LHCN-M2 (cell line): ENCODE measurements at places on chromosomes 4 and X.

- DNase-seq: no peak
Measured at GRCh38 chr4:111650146-111650545, 495.1 kb upstream of the FAM241A start.

GRCh38 chr4:4311193-4311592, 21.1 kb downstream of the ZBTB49 start:
- DNase-seq: no peak

DNA sequence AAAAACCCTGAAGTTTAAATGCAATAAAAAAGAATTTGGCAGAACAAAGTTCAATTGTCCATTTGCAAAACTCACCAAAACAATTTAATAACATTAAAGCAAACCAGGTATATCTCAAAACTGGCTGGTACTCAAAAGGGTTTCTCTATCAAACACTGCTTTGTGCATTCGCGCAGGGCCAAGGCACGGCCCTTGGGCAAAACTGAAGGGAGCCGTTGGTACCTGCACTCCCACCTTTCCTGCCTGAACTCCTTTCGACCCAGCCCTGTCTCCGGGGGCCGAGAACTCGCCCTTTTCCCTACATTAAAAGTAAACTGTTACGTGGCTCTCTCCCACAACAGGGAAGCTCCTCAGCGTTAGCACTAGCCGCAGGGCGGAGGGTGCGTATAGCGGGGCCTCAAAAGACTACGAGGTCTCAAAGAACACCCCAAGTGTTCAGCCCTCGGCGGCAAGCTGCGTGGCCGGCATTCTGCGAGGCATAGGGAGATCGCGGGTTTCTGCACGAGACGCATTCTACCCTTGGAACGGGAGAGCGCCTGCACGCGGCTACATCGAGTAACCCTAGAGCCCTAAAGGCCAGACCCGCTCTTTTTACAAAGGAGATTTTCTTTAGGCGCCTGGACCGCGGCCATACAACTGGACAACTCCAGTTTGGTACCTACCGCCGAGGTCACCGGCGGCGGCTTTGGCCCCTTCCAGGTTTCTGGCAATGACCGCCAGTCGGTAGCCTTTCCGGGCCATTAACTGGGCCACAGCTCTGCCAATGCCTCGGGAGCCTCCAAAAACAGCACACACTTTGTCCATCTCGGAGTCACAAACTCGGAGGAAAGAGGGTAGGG, 550 bp downstream of the CBR4 start:
- peak; percentile 73 for DNase-seq

GRCh38 chr4:139934057-139934707, 219.8 kb downstream of the MAML3 start:
- peak; percentile 19 for DNase-seq

- no peak for DNase-seq
Measured at GRCh38 chrX:112056886-112057285, 25.7 kb downstream of the TRPC5 start.

- DNase-seq: no peak
Measured at GRCh38 chr4:1616557-1616930, 67.6 kb downstream of the FAM53A start.

DNA sequence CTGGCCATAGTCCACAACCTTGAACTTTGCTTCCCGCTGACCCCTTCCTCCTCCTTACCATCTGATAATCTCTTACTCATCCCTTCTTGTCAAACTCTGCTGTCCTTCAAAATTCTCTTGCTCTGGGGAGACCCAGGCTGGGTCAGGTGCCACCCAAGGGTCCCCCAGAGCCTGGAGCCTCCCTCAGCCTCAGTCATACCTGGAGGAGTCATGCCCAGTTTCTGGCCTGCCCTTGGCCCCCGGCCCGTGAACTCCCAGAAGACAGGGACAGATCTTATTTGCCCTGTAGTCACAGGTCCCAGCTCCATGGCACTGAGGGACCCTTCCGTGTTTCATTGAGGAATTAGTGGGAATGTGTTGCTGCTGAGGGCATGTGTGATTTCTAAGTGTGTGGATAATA, 4.7 kb upstream of the GPR78 start:
- DNase-seq: no peak

- DNase-seq: peak; percentile 38
Measured at GRCh38 chrX:123959281-123960063, 2.0 kb upstream of the STAG2 start.

GRCh38 chrX:78452356-78452755, 124.9 kb upstream of the CYSLTR1 start:
- peak; percentile 48 for DNase-seq

- no peak for DNase-seq
Measured at GRCh38 chr4:114037988-114038387, 58.5 kb upstream of the ARSJ start.

GRCh38 chrX:71910643-71910985, at the start of gene NHSL2:
Gene NHSL2, plus strand, starts transcription at chrX:71910845.
- DNase-seq: no peak

DNA sequence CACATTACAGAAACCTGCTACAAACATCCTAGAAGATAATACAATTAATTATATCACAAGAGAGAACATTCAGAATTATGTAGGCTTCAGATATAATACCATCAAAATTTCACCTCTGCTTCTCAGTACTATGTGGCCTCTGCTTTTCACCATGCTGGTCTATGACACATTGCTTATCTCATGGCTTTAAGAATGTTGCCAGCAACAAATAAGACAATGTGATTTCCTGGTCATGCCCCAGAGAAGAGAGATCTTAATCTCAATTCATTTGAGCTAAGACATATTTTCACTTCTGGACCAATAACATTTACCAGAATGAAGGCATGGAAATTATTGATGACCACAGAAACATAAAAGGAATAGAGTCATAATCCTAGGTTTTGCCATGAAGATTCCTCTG, 1233.4 kb upstream of the ADGRL3 start:
- DNase-seq: no peak

- DNase-seq: peak; percentile 73
Measured at GRCh38 chr4:138405934-138406567, 163.9 kb upstream of the SLC7A11 start.

DNA sequence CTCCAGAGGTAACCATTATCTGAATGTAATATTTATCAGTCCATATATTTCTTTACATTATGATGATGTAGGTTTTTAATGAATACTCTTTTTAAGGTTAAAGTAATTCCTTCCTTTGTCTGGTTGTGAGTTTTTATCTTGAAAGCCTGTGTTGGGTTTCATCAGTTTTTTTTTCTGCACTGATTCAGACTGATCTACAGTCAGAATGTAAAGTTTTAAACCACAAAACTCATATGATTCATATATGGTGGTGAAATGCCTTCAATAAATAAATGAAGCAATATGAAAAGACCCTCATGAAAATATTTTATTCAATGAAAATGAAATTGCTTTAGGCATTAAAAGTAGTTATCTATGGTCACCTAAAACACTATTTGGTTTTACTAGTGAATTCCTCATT, 47.1 kb downstream of the SORBS2 start:
- DNase-seq: no peak

DNA sequence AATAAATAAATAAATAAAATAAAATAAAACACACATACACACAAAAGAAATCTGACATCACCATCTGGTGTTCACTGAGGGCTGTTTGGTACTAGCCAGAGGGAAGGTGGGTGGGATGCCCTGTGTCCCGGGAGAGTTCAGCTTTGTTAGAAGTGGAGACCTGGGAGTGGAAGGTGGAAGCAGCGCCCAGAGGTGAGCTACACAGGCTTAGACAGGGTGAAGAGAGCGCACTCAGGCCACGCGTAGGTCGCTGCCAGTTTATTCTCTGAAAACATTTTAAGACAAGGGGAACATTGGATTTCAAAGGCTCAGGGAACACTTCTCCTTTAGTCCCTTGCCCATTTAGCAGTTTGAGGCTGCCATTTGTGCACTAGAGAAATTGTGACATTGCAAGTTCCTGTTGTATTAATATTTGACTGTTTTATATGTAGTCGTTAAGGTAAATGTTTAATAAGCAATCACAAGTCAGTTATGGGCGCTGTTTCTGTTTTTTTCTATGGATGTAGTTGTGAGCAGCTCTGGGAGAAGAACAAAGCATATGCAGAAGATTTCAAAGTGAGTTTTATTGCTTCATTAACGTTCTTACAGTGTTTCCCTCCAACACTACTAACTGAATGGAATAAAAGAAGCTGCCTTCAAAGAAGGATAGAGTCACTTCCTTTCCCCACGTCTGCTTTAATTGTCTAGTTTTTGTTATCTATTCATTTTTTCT, 405.5 kb upstream of the NR3C2 start:
- no peak for DNase-seq

- DNase-seq: peak; percentile 41
Measured at GRCh38 chr4:15376594-15376993, 51.2 kb upstream of the C1QTNF7 start.

GRCh38 chr4:38223306-38223705, 263.1 kb downstream of the PTTG2 start:
- DNase-seq: no peak

GRCh38 chrX:3529466-3530010, 183.1 kb upstream of the MXRA5 start:
- no peak for DNase-seq

DNA sequence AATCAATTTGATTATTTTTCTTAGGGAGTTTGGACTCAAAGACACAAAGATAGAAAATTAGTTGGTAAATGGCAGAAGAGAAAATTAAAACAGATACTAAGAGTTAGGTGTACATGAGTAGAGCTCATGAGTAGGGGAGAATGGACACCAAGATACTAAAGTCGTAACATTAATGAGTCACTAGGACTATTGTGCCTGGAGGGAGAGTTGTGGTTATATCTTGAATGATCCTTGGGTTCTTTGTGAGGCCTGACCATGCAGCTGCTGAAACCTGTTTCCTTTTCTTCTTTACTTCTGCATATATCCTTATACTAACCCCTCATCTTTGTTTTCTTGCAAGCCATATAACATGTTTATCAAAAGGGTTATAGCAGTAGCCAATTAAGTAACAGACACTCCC, 532.8 kb downstream of the RPA4 start:
- DNase-seq: no peak

DNA sequence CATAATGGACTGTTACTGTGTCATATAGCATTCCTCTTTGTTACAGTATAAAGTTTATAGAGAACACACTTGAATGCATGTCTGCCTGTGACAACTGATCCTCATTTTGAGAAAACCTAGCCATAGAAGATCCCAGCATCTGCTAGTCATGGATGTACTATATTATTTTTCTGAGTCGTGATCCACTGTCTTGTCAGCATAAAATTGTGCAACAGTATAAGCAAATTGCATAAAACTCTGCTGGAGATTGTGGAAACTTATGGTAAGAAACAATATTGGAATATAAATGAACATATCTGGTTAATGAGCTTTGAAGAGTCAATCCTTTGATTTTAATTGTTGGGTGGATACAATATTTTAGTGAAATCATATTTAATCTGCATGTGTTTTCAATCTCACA, 3.6 kb downstream of the NEIL3 start:
- DNase-seq: peak; percentile 46

- no peak for DNase-seq
Measured at GRCh38 chr4:3262208-3263052, 13.5 kb downstream of the MSANTD1 start.

- no peak for DNase-seq
Measured at GRCh38 chr4:60173718-60174117, 1026.4 kb upstream of the ADGRL3 start.

DNA sequence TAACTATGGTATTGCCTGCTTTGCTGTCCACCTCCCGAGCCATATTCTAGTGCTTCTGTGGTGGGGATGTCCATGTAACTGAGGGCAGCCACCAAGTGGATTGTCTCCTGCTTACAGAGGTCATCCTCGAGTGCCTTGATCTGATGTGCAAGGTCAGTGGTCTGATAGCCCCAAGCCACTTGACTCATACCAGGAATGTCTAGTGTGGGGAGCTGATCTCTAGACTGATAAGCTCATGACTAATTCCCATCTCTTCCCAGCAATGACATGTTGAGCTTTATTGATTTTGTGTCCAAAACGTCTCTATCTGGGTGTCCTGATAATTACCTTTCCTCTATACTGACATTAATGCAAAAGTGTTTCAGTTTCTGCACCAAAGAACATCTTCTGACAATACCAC, 168.4 kb upstream of the WDR1 start:
- DNase-seq: no peak

- peak; percentile 37 for DNase-seq
Measured at GRCh38 chrX:8848911-8849310, 47.7 kb upstream of the FAM9A start.

GRCh38 chr4:36757580-36758311, 476.3 kb downstream of the DTHD1 start:
- no peak for DNase-seq

- no peak for DNase-seq
Measured at GRCh38 chr4:146142768-146143167, 32.8 kb upstream of the LSM6 start.

DNA sequence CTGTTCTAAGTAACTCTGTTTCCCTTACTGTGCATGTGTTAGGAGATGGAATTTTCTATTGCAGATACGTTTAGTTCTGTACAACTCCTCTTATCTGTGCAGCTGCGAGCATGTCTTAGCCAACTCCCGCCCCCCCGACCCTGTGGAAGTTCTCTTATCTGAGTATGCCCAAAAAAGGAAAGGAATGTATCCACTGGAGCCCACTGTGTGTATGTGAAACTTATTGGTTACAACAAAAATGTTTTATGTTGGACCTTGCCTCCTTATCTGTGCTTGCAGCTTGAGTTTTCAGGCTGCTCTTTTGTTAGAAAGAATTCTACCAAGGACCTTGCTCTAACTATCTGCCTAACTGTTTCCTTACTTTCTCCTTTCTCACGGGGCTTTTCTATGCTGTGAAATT, 24.2 kb upstream of the DCAF8L2 start:
- DNase-seq: no peak

GRCh38 chrX:11430271-11430670, 137.1 kb downstream of the AMELX start:
- DNase-seq: no peak

DNA sequence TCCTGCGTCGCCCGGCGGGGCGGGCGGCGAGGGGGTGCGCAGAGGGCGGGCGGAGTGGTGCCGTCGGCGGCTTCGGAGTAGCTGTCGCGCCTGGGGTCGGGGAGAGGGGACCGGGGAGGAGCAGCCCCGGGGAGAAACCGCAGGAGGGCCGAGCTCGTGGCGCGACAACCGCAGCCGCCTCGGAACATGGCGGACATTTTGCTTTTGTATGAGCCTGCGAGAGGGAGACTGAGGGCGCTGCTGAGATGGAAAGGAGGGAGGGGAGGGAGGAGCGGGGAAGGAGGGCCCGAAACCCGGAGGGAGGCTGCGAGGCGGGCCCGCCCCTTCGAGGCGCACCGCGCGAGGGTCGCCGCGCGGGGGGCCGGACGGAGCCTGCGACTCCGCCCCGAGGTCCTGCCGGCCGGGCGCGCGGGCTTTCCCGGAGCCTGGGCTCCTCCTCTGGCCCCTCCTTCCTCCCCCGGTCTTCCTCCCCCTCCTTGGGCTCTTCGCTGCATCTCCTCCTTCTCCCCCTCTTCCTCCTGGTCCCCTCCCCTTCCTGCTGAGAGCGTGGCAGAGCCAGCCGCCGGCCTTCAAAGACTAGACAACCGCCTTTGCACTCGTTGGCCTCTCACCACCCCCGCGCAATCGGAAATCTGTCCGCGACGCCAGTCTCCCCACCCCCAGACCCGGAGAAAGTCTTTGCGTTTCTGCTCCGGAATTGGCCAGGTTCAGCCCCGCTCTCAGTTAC, 1.1 kb downstream of the INTS6L start:
- peak; percentile 84 for DNase-seq
